ENCODE measurements at places on chromosomes 4 and X. TPM values are rescaled to one million over a fixed set of nuclear protein-coding genes. Genes with fewer than 3 reads are reported as not detected.
A peak's percentile ranks its signal among the peaks of the same experiment; 100 is the strongest.

ASB5 gene
- polyA plus RNA-seq = 0.38 TPM

KLB gene
- polyA plus RNA-seq = 1.1 TPM

MAGEB2 gene
- not detected for polyA plus RNA-seq

USP17L28 gene
- polyA plus RNA-seq = not detected

IL3RA gene
- polyA plus RNA-seq = 5.8 TPM

INTU gene
- polyA plus RNA-seq = 3.2 TPM

NLGN3 gene
- 0.33 TPM for polyA plus RNA-seq

- no peaks in the 10 kb centered on the region for H3K27me3 ChIP-seq
- DNase-seq = no peak
- no peak overlapping the region for H3K27ac ChIP-seq
- no peaks in the 10 kb centered on the region for H3K4me1 ChIP-seq
Measured at GRCh38 chrX:121135488-121136207, 88.2 kb downstream of the GLUD2 start.

DNA sequence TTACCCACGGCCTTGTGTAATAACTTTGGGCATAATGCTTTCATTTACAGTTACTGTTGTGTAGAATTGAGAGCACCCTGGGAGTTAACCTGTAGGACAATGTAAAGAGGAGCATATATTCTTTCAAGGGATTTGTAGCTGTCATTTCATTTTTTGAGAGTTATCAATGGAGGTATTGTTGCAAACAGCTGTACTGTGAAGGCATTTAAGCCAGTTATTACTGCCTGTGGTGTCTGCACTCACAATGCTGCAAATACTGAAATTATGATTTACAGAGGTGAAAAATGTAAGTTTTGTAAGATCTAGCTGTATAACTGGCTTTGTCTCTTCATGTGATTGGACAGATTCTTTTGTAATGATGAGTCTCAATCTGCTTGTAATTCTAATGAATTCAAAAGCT lies 131.5 kb upstream of the FAT1 start:
- no peaks in the 10 kb centered on the region for H3K4me1 ChIP-seq
- no peak for DNase-seq
- H3K27me3 ChIP-seq = no peaks in the 10 kb centered on the region
- H3K27ac ChIP-seq = no peak overlapping the region

- peak overlapping the region; percentile 97 for H3K27ac ChIP-seq
- peaks cover 4% of the 10 kb centered on the region for H3K4me1 ChIP-seq
- peak overlapping the region; percentile 42 for H3K4me3 ChIP-seq
- DNase-seq = peak; percentile 97
Measured at GRCh38 chrX:52934704-52935469, 23.4 kb downstream of the FAM156A start.

- H3K36me3 ChIP-seq = no peaks in the 10 kb centered on the region
- no peak overlapping the region for H3K27ac ChIP-seq
- H3K27me3 ChIP-seq = no peaks in the 10 kb centered on the region
- DNase-seq = no peak
- no peaks in the 10 kb centered on the region for H3K4me1 ChIP-seq
Measured at GRCh38 chr4:67104145-67104544, 441.2 kb downstream of the CENPC start.

- no peaks in the 10 kb centered on the region for H3K27me3 ChIP-seq
- H3K4me3 ChIP-seq = no peak overlapping the region
- no peaks in the 10 kb centered on the region for H3K36me3 ChIP-seq
- peaks cover 7% of the 10 kb centered on the region for H3K4me1 ChIP-seq
Measured at GRCh38 chr4:153115322-153116290, 88.6 kb upstream of the TRIM2 start.

DNA sequence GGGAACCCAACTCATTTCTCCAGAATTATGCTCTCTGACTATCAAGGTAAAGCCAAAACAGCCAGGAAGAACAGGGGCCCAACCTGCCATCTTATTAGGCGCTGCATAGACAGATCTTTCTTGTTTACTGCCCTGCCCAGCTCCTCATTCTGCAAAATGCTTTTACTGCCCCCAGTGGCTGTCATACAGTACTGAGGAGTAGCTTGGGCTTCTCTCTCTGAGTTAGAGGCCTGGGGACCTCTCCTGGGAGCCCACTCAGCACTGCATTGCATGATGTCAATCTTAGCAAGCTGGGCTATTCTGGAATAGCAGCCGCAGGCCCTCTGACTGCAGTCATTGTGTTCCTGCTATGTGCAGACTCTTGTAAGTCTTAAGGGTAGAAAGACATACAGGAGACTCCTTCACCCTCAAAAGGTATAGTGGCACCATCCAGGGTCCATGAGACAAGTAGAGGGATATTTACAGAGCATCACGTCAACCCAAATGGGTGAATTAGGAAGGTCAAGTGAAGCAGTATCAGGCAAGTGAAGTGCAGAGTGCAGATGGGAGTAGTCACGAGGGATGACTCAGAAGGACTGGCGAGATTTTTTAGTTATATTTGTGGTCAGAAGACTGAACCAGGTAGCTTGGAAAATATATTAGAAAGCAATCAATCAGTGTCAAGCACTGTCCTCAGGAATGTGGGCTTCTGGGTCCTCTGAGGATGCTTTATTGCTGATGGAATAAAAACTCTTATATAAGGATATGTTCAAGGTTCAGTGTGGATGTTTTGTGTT lies 294.1 kb upstream of the SFRP2 start:
- H3K4me1 ChIP-seq = no peaks in the 10 kb centered on the region
- no peak overlapping the region for H3K4me3 ChIP-seq
- no peaks in the 10 kb centered on the region for H3K36me3 ChIP-seq

DNA sequence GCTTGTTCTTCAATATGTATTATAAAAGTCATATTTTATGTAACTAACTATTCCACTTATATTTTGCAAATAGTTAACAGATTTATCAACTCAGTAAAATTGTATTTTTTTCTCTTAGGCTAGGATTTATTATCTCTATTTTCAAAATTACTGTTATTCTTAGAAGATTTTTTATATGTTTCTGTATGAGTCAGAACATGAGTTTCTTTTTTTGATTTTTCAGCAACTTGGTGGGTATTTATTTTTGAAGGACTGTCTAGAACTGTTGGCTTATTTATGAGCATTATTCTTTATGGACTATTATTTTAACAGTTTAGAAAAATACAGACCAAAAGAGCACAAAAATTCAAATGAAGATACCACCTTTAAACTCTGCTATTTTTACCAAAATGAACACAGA lies 6.8 kb downstream of the AIMP1 start:
- peaks cover 16% of the 10 kb centered on the region for H3K4me1 ChIP-seq
- H3K36me3 ChIP-seq = peaks cover 9% of the 10 kb centered on the region
- H3K27ac ChIP-seq = no peak overlapping the region
- no peaks in the 10 kb centered on the region for H3K27me3 ChIP-seq
- no peak for DNase-seq
- no peak overlapping the region for H3K4me3 ChIP-seq

GRCh38 chr4:22672944-22673343 lies 19.8 kb upstream of the GBA3 start:
- no peak overlapping the region for H3K4me3 ChIP-seq
- H3K27me3 ChIP-seq = no peaks in the 10 kb centered on the region
- no peak overlapping the region for H3K27ac ChIP-seq
- H3K36me3 ChIP-seq = no peaks in the 10 kb centered on the region
- no peaks in the 10 kb centered on the region for H3K4me1 ChIP-seq
- DNase-seq = no peak

DNA sequence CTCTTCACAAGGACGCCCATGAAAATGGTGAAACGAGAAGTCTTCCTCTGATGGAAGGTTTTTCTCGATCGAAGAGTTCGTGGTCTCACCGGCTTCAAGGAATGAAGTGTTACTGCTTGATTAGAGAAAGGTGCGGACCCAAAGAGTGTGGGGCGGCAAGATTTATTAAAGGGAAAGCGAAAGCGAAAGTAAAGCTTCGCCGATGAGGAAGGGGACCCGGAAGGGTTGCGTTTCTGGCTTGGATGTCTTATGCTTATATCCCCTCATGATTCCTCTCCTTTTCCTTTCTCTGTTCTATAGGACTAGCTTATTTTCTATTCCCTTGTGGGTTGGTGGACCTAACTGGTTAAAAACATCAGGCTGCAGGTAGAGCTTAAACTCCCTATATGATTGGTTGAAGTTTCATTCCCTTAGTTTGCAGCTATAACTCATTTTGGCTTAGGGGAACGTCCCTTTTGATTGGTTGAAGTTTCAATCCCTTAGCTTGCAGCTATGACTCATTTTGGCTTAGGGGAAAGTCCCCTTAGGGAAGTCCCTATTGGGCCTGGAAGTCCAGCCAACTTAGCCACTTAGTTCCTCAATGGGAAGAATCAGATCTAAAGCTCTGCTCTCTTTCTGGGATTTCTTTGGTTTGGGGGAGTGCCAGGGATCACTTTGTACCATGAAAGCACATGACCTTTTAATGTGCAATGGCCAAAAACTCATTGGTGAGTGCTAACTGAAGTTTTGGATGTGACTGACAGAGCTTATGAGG lies 1025.0 kb upstream of the PCDH10 start:
- no peaks in the 10 kb centered on the region for H3K36me3 ChIP-seq
- no peaks in the 10 kb centered on the region for H3K4me1 ChIP-seq
- H3K27ac ChIP-seq = no peak overlapping the region
- H3K4me3 ChIP-seq = no peak overlapping the region

DNA sequence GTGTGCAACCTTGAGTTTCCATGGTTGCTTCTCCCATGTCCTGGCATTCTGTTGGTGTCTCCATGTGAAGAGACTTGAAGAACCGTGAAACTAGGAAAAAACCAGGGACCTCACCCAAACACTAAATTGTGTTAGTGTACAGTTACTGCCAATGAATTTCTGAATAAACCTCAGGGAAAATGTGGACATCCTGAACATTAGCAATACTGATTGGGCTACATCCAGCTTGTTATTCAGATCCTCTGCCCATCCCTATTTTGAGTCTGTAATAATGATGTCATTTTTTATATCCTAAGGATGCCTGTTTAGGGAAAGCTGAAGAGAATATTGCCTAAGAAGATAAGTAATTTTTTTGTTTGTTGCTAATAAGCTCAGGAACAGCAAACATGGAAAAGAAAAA lies 262.7 kb downstream of the TMA16 start:
- H3K27ac ChIP-seq = no peak overlapping the region
- no peaks in the 10 kb centered on the region for H3K4me1 ChIP-seq
- H3K4me3 ChIP-seq = no peak overlapping the region
- H3K27me3 ChIP-seq = peaks cover 4% of the 10 kb centered on the region
- DNase-seq = no peak
- no peaks in the 10 kb centered on the region for H3K36me3 ChIP-seq

DNA sequence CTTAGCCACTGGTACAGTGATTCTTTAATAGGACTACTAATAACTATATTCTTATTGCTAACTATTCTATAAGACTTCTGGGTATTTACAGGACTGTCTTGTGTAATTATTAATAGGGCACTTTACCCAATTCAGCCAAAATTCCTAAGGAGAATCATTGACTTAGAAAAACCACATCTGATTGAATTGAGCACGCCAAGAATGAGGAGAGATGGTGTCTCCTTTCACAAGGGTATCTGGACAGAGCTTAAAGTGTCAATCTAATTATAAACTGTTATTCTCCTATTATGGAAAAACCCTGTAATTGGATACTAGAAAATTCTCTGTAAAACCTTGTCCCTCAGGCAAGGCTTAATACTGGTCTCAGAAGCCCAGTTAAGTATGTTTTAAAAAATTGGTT lies 111.1 kb upstream of the TLL1 start:
- DNase-seq = no peak
- H3K27ac ChIP-seq = no peak overlapping the region
- no peaks in the 10 kb centered on the region for H3K27me3 ChIP-seq
- no peaks in the 10 kb centered on the region for H3K4me1 ChIP-seq
- H3K36me3 ChIP-seq = no peaks in the 10 kb centered on the region

Data from pancreas (tissue), 10 donors.